ENCODE measurements at places on chromosomes 11 and 22.

- DNase-seq = no peak
Measured at GRCh38 chr22:41768430-41768829, 32.0 kb upstream of the CCDC134 start.

- DNase-seq = no peak
Measured at GRCh38 chr11:96356848-96357247, 13.9 kb upstream of the MAML2 start.

GRCh38 chr22:42340829-42341383 lies 70.5 kb upstream of the TCF20 start:
- no peak for DNase-seq

- no peak for DNase-seq
Measured at GRCh38 chr22:20237480-20238440, 30.4 kb downstream of the RTN4R start.

DNA sequence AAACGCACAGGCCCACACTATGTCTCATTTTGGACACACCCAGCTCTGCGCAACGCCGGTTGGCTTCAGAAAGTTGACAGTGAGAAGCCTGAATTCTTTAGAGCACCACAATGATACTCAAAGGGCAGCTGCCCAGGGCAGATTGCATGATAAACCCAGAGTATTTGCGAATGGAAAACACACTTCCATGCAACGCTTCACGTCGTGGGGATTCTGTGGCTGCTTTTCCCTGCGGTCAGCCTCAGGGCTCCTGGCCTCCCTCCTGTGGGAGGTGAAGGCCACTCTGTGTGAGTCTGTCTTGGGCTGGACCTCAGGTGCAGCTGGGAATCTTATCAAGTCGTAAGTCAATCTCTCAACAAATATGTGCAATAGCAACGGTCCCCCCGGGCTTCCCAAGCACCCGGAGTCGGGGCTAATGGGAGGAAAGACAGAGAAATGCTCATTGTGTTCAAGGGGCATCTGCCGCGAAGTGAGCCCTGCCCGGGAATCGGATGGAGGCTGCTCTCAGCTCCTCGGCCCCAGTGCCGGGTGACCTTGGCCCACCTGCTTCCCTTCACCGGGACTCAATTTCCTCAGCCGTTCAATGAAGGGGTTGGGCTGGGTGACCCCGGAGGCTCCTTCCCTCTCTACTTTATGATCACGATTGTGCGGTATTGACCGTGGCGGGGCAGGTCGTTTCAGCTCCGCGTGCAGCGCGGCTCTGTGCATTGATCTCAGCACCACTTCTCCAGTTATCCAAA lies 623.6 kb downstream of the BRD1 start:
- no peak for DNase-seq

DNA sequence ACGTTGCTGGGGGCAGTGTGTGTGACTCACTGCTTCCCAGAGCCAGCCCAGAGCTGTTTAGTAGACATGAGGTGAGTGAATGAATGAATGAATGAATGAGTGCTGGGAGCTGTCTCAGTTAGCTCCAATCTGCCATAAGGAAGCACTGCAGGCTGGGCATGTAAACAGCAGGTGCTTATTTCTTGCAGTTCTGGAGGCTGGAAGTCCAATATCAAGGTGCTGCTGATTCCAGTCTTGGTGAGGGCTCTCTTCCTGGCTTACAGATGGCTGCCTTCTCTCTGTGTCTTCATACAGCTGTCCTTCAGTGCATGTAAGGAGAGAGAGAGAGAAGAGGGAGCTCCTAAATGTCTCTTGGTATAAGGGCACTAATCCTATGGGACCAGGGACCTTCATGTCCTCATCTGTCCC lies 4.1 kb downstream of the C11orf21 start:
- DNase-seq = no peak

GRCh38 chr11:57499983-57500461 lies 15.5 kb downstream of the SLC43A1 start:
- DNase-seq = no peak

DNA sequence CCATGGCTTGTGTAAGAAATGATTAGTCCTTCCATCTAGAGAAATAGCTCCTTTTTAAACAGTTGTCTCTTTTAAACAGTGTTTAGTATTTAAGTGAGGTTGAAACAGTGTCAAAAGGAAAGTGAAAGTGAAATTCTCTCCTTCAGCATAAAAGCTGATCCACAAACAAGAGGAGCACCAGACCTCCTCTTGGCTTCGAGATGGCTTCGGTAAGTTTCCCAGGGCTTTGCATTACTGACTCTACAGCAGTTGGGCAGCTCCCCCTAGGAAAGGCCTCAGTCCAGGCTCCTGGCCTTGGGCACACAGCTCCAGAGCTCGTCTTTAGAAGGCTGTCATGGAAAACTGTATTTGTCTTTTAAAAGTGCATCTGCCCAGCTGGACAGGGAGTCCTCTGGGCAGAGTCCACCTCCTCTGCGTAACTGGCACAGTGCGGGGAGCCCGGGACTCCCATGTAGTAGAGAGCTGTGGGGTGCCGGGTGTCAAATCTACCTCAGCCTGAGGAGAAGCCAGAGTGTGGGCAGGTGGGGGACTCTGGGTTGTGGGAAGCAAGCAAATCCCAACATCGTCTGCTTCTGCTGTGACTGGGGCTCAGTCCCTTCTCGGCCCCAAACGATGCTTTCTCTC lies at the start of gene PLAAT4:
Gene PLAAT4 (plus strand): TSS at position 140 of the 624 bp plus-strand sequence. CDS start 61 bp downstream, at position 201.
- peak; percentile 41 for DNase-seq

- no peak for DNase-seq
Measured at GRCh38 chr22:42430528-42431125, 1.6 kb downstream of the NFAM1 start.

- DNase-seq = no peak
Measured at GRCh38 chr22:19376971-19377370, 54.6 kb downstream of the HIRA start.

DNA sequence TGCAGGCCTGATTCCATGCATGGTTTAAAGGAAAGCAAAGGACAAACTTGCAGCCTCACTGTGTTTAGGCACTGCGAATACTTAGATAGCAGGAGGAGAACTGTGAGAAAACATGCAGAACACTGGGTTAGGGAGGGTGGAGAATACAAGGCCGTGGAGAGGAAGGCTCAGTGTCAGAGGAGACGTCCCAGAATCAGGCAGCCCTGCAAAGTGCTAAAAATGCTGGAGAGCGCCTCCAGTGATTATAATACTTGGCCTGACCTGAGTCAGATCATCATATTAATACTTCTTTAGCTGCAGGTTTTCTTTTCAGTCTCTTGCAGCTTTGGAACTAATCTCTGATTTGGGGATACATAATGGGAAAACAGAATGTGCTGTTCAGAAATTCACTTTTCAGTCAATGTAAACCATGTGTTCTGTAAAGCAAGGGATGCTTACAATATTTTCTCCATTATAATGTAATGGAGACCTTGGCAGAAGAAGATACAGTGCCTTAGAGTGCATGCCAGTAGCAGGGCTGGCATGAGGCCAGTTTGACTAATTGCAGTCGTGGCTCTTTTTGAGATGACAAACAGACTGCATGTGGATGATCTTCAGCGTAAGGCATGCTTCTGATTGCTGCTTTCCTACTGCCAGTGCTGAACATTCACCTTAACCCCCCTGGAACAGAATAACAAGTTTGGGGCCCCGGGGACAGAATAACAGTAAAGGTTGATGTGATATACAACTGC lies 16.8 kb downstream of the EXT2 start:
- no peak for DNase-seq

DNA sequence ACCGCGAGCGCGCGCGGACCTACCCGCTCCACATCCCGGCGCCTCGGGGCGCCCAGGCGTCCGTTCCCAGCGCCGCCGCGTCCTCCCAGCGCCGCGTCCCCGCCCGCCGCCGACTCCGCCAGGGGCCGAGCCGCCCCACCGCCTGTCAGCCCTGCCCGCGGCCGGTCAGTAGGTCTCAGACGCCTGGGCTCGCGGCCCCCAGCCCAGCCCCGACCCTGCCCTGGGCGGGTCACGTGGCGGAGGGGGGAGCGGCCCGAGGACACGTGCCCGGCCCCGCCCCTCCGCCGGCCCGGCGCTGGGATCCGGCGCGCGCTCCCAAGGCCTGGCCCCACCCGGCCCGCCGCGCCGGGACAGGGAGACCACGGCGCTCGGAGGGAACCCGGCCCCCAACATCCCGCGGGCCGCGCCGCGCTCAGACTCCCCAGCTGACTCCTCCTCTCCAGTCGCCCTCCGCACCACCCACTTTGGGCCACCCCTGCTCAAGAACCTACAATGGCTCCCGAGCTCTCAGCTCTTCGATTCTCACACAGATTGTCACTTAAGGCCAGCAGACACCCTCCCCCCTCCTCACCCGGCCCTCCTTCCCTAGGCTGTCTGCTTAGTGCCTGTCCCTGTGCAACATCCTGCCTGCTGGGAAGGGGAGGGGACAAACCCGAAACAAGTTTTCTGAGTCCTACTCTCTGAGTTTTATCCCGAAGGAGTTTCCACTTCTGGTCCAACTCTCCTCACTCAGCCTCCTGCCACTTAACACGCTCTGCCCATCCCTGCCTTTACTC lies at the start of gene RAB3IL1:
Gene RAB3IL1 (minus strand): TSS at position 233 of the 776 bp plus-strand sequence. CDS start 199 bp downstream, at position 34.
- DNase-seq = no peak

DNA sequence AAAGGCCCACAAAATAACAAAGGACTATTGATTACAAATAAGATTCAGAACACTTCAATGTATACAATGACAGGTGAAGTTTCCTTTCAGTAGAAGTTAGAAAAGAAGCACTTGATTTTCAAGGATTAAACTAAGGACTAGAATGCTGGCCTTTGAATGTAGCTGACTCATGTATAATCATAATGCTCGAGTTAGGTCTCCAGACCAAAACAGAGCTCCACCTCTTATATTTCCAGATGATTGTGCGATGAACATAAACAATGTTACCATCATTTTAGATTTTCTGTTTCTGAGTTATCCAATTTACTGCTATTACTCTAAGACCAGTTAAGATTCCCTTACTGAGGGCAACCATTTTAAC lies 40.4 kb upstream of the RAPSN start:
- DNase-seq = no peak

DNA sequence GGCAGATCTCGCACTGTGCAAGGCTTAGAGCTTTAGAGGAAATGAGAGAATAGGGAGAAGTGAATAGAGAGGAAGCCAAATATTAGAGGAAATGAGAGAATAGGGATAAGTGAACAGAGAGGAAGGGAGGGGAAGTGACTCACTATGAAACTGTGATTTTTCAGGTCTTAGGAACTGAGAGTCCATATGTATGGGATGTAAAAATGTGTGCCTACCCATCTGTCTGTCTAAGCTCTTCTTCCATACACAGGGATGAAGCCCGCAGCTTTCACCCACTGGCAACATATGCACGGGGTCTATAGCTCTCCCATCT lies 6.4 kb upstream of the CCDC86 start:
- no peak for DNase-seq

DNA sequence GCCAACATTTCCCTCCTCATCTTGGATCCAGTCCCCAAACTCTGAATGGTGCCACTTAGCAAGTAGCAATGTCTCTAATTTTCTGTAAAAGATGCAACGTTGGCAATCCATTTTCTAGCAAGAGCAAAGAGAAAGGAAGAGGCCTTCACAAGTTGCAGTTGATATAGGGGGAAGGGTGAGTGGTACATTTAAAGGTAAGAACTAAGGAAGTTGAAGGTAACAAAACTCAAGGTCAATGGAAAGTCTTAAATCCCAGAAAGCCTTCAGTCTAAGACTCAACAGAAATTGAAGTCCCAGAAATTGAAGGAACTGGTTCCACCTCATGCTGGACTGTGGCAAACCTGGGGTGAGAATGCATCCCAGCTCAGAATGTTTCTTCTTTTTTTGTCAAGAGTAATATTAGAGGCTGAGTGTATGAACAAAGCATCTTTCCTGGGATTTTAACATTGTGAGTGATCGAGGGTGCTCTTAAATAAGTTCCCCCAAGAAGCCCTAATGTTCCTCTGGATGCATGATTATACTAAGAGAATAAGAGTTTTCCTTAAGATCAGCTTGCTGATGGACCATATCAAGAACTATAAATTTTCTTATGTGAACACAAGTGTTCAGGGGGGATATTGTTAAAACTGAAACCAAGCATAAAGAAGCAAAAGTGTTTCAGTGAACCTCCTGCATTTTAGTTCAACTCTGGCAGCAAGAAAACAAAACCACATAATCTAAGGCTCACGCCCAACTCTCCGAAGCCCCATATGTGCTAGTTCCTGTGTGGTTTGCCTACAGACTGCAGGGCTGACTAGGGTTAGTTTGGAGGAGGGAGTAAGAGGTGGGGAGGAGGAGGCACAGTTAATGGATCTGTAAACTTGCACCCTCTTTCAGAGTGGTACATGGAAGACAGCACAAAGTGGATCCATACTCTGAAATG lies at the start of gene GRAP2:
Gene GRAP2 (plus strand): TSS at position 779 of the 922 bp plus-strand sequence. CDS start 46,023 bp downstream, outside the sequence.
- DNase-seq = no peak

- DNase-seq = no peak
Measured at GRCh38 chr11:82080160-82080559, 653.5 kb downstream of the FAM181B start.

GRCh38 chr11:119266063-119266462 lies 50.9 kb downstream of the MCAM start:
- no peak for DNase-seq

GRCh38 chr11:44754876-44755555 lies 28.3 kb downstream of the TSPAN18 start:
- DNase-seq = peak; percentile 65

- DNase-seq = no peak
Measured at GRCh38 chr11:73386016-73386415, 9.8 kb downstream of the RELT start.

DNA sequence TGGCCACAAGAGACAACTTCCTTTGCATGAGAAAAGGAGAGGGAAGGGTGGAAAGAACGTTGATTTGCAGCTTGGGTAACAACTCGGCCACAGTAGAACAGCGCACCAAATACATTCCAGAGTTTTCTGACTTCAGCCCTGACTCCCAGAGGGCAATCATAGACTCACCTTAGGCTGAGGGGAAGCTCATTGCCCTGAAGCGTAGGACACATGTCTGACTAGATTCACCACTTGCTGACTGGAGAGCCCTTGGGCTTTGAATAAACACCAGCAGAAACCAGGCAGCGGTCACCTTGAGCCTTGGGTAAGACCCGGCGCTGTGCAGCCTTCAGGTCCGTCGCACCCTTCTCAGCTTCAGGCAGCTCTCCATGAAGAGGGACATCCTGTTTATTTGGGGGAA lies 151.8 kb upstream of the GRIA4 start:
- DNase-seq = no peak

DNA sequence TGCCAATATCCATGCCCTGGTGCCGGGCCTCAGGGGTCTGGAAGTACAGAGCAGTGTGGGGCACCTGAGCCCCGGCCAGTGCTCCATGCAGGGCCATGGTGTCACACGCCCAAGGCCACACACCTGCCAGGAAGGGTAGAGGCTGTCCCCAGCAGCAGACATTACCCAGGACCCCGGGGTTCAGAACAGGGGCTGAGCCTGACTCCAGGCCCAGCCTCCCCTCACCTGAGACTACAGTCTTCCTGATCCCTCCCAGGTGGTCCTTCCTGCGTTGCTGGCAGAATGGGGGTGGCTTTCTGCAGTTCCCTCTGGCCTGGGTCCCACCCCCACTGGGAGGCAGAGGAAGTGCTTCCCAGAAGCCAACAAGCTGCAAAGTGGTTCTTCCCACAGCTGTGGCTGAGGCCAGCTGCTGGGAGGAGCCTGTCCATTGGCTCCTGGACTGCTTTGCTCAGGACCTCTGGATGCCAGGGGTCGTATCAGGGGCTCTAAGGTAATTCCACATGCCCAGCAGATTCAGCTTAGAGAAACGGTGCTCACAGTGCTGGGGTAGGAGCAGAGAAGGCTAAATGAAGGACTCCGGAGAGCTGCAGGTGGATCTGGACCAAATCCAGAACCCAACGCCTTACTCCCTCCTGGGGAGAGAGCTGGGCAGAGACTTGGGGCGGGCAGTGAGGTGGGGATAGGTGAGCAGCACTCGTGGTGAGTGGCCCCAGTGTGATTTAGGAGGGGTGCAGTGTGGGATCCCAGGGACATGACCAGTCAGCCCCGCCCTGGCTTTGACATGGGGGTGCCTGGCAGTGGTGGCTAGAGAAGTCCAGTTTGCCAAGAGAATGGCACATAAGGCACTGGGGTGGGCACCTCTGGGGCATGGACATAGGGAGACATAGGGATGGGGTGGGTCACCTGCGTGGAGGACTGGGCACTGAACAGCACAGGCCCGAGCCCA lies 12.6 kb downstream of the TCIRG1 start:
- DNase-seq = no peak
